Tongue (tissue), 3 donors: ENCODE measurements at places on chromosomes 5 and 9.
A peak's percentile ranks its signal among the peaks of the same experiment; 100 is the strongest.

DNA sequence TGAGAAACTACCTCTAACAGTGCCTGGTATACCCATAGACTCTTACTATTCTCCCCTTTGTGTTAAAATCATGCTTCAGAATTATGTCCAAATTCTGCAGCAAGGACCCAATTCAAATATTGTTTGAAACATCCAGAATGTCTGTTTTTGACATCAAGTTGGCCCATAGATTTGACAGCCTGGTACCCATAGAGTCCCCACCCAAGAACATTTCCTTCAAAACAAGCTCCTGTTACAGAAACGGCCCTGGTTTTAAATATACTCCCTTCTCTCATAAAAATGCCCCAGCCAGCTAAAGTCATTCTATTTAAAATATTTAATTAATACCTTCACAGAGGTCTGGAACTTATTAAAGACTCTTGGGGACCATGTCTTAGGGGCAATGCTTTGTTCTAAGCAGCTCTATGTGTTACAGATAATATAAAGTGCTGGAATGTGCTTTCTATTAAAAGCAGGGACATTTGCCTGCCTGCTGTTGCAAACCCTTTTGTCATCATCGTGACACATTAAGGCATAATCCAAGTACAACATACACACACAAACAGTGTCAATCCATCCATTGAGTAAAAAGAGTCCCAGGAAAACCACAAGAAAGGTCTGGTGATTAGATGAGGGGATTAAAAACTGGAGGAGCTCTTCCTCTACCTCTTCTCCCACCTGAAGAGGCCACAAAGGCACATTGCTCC is 321.7 kb downstream of the MLLT3 start:
- no peak for DNase-seq

GRCh38 chr9:120394058-120394669 is 185.8 kb downstream of the CDK5RAP2 start:
- no peak for DNase-seq

- DNase-seq, result no peak
These were observed 416.6 kb downstream of the KIF4B start for GRCh38 chr5:155430192-155430591.

GRCh38 chr5:157088342-157088990 is 20.4 kb downstream of the HAVCR2 start:
- DNase-seq, result no peak

DNA sequence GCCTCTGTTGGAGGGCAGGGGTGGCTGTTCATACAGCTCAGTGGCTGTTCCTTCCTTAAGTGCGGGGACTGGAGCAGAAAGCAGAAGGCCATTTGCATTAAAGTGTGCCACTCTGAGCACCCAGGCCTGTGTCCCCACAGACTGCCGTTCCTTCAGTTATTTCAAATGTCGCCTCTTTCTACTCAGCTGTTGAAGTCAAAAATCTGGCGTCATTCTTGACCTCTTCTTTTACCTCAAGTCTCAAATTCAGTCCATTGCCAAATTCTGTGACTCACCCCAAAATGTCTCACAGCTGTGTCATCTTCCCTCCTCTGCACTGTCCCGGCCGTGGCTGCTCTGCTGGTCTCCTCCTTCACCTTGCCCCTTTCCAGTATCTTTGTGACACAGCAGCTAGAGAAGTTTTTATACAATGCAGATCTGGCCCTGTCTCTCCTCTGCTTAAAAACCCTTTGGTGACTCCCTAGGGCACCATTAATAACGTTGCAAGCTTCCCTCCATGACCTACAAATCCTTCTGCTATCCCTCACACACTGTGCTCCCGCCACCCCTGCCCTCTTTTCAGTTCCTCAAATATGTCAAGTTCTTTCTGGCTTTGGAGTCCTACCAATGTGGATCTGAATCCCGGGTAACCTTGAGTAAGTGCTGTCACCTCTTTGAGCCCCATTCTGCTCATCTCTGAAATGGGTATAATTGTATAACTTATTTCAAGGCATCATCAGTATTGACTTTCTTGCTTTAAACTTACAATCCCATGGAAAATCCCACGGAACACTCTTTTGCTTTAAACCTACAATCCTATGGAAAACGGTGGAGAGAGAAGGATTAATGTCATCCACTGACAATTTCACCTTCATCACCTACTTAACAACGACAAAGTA is 98.3 kb upstream of the BOD1 start:
- DNase-seq, result no peak

DNA sequence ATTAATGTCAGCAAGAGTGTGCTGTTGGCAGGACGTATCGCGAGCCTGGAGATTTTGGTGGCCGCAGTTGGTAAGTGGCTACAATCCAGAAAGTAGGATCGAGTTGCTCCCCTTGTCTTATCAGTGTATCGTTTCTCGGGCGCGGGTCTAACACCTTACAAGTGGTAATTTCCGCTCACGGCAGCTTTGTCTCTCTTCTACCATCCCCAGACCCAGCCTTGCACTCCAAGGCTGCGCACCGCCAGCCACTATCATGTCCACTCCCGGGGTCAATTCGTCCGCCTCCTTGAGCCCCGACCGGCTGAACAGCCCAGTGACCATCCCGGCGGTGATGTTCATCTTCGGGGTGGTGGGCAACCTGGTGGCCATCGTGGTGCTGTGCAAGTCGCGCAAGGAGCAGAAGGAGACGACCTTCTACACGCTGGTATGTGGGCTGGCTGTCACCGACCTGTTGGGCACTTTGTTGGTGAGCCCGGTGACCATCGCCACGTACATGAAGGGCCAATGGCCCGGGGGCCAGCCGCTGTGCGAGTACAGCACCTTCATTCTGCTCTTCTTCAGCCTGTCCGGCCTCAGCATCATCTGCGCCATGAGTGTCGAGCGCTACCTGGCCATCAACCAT is 1.1 kb downstream of the PTGER4 start:
- no peak for DNase-seq

- peak; percentile 68 for DNase-seq
These were observed 140.8 kb downstream of the BARX1 start for GRCh38 chr9:93814077-93814956.

DNA sequence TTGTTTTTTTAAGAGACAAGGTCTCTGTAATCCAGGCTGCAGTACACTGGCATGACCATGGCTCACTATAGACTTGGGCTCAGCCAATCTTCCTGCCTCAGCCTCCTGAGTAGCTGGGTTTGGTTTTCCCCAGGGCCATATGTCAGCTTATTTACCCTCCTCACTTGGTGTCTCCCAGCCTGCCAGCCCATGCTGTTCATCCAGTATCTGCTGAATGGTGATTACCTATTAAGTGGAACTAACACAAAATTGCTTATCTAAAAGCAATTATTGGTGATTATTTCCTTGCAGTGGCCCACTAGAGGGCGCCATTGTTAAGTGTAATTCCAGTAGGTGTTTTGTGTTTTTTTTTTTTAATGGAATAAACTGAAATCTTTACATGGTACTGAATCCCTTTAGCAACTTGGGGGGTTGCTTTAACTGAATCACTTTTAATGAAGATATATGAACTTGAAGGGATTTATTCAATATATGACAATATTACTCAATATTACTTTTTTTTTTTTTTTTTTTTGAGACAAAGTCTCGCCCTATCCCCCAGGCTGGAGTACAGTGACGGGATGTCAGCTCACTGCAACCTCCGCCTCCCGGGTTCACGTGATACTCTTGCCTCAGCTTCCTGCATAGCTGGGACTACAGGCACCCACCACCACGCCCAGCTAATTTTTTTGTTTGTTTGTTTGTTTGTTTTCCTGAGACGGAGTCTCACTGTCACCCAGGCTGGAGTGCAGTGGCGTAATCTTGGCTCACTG is 13.8 kb downstream of the EXOSC2 start:
- peak; percentile 83 for DNase-seq

DNA sequence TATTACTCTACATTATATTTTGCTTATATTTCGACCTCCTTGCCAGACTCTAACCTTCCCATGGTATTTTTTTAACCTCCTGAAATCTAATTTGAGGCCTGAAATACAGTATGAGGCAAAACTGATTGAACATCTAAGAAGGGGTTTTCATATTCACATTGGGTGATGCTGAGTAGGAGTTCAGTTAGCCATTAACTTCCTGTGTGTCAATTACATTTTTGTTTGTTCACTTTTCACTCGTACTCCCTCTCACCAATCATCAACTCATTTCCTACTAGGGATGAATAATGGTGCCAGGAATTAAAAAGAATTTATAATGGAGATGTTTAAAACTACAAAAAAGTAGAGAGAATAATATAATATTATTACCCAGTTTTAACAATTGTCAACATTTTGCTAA is 27.6 kb upstream of the GLRA1 start:
- DNase-seq, result no peak

DNA sequence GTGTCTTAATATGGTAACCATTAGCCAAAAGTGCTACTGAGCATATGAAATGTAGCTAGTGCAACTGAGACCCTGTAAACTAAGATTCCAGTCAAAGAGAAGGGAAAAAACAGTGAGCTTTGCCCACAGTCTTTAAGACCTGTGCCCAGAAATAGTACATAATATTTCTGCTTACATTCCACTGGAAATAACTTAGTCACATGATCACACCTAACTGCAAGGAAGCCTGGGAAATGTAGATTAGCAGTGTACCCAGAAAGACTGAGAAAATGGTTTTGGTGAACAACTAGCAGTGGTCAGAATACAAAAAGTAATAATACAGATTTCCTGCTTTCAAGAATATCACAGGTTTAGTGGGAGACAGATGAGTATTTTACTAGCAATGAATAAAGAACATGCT is 2.5 kb upstream of the CPLANE1 start:
- DNase-seq, result no peak

DNA sequence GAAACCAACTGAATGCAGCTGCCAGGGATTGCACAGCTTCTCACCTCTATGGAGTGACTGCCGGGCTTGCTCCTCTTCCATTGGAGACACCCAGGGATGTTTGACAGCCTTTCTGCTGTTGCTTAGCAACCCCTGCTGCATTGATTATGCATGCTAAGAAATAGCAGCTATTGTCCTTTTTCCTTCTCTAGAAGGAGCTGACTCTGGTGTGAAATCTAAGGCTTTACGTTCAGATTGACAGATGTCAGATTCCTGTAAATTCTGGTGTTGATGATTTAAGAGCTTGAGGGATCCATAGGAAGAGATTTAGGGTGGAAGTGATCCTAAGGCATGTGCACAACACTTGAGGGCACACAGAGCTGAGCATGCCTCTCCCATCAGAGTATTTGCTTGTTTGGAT is 267.7 kb downstream of the NTRK2 start:
- DNase-seq, result no peak

- no peak for DNase-seq
These were observed 341.4 kb upstream of the ACTBL2 start for GRCh38 chr5:57824047-57824446.

- DNase-seq, result no peak
These were observed 38.4 kb downstream of the UBE2QL1 start for GRCh38 chr5:6487081-6487480.

- DNase-seq, result no peak
These were observed 36.5 kb upstream of the SEMA5A start for GRCh38 chr5:9582406-9582805.

GRCh38 chr5:153513156-153513555 is 22.7 kb downstream of the GRIA1 start:
- peak; percentile 39 for DNase-seq

DNA sequence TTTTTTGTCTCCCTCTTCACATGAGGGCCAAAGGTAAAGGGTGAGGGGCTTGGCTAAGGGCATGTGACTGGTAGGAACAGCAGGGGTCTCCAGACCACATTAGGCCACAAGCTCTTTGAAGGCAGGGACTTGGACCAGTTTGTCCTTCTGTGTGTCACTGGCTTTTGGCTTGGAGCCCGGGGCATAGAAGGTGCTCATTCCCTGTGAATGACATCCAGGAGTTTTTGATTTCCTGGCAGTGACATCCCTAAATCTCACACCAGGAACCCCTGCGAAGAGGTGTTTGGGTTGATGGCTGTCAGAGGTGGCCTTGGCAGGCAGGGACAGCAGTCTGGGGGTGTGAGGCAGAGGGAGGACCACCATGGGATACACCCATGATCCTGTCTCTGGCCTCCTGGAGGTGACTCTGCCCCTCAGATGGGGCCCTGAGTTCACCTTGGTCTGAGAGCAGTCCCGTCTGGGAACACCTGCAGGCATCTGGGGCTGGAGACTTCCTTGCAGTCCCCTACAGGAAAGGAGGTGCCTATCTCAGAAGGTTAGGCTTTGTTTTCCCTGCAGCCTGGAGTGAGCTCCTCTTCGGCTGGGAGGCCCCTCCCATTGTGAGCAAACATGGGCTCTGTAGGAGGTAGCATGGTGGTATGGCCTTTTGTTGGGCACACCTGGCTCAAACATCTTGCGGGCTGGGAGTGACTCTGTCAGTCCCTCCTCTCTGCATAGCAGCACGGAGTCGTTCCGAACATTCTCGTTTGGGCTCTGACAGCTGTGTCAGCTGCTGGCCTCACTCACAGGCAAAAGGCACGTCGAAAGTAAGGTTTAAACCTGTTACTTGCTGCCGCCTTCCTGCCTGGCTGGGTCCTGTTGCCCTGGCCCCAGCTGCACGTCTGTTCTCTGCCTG is 38.6 kb upstream of the PITX1 start:
- DNase-seq, result peak; percentile 84

GRCh38 chr5:134136771-134137170 is 22.3 kb downstream of the TCF7 start:
- no peak for DNase-seq

DNA sequence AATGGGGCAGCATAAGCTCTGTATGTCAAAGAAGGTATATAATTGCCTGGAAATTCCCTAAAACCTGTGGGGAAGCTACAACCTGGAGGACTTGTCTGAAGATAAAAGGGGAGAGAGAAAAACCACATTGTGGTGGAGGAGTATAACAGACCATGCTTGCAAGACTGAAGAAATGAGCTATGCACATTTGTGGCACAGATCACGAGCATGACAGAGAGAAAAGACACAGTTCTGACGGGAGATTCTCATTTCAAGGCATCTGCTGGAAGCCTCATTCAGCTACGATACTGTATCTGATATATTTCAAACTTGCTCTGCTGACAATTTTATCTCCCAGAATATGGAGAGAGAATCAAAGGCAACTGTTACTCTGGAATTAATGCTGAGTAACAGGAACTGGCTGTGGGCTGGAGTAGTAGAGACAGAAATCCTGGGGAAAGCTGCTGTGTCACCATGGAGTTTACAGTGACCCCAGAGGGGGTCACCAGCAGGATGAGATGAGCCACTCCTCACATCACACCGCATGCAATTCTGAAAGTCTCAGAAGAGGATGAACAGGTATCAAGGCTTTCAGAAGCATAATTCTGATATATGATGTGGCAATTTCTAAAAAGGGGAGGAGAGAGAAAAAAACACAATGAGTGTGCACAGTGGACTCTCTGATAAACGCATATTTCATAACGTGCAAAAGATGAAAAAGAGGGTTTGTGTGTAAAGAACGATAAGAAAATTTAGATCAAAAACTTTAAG is 528.8 kb downstream of the IRX1 start:
- DNase-seq, result no peak

- peak; percentile 89 for DNase-seq
These were observed at the start of gene SEMA5A for GRCh38 chr5:9545992-9546851. TSS of gene SEMA5A (minus strand) at chr5:9546075. CDS start at chr5:9379946, 166,129 bp downstream.

- peak; percentile 22 for DNase-seq
These were observed 285.7 kb upstream of the ANKRD55 start for GRCh38 chr5:56518820-56519219.

GRCh38 chr9:9133526-9133925 is 1333.9 kb upstream of the DMAC1 start:
- DNase-seq, result no peak

- DNase-seq, result no peak
These were observed 21.3 kb downstream of the RPS6 start for GRCh38 chr9:19358701-19359100.
